ENCODE measurements at places on chromosomes 16 and 17.

DNA sequence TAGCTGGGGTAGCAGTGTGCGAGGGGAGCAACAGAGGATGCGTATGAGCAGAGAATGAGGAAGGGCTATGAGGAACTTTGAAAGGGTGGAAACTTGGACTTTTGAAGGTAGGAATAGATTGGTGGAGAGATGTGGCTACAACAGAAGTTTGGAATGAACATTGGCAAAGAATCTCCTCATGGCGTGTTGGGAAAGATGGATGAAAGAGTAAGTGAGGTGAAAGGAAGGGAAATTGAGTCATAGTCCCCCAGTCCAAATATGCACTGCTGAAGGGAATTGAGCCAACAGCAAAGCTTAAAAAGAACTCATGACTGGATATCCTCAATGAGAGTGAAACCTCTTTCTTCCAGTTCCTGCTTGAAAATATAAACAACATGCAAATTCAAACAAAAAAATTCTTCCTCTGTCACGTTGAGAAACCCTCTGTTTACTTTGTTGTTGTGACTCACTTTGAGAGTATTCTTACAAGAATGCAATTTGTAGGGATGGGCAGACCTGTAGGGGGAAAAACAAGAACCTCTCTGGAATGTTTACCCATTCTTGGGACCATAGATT, 313.2 kb upstream of the KCNJ16 start:
- no peak for DNase-seq

DNA sequence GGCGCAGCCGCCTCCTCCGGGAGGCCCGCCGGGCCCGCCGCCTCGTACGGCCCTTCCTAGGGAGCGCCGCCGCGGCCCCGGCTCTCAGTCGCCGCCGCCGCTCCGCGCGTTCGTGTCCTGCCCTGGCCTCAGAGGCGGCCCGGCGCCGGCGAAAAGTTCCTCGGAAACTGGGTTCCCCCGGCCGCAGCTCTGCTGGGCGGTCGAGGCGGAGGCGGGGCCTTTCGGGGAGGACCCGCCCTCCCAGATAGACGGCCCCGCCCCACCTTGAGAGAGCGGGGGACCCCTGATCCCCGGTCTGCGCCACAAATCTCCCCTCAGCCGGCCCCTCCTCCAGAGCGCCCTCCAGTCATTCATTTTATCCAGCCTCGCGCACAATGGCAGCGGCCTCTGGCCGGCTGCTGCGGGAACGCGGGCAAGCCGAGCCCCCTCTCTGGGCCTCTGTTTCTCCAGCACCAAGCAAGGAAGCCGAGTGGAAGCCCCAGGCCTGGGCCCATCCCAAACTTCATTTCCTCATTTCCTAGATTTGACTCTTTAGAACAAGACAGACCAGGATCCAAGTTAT, at the start of gene SREBF1:
Gene SREBF1 (minus strand): TSS at position 169 of the 562 bp plus-strand sequence. CDS start 169 bp downstream, outside the sequence.
- peak; percentile 74 for DNase-seq

GRCh38 chr16:31351942-31352325, 3.0 kb upstream of the ITGAX start:
- no peak for DNase-seq

- no peak for DNase-seq
Observed at GRCh38 chr17:29570521-29570920, 2.0 kb downstream of the TP53I13 start.

DNA sequence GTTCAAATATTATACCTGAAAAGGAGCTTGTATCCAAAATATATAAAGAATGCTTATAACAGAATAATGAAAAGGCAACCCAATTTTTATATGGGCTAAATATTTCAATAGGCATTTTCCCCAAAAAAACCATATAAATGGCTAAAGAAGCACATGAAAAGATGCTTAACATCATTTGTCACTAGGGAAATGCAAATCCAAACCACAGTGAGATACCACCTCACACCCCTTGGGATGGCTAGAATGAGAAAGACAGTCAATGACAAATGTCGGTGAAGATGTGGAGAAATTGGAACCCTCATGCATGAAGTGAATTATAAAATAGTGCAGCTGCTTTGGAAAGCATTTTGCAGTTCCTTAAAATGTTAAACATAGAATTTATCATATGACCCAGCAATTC, 3.1 kb downstream of the TNFRSF13B start:
- no peak for DNase-seq

DNA sequence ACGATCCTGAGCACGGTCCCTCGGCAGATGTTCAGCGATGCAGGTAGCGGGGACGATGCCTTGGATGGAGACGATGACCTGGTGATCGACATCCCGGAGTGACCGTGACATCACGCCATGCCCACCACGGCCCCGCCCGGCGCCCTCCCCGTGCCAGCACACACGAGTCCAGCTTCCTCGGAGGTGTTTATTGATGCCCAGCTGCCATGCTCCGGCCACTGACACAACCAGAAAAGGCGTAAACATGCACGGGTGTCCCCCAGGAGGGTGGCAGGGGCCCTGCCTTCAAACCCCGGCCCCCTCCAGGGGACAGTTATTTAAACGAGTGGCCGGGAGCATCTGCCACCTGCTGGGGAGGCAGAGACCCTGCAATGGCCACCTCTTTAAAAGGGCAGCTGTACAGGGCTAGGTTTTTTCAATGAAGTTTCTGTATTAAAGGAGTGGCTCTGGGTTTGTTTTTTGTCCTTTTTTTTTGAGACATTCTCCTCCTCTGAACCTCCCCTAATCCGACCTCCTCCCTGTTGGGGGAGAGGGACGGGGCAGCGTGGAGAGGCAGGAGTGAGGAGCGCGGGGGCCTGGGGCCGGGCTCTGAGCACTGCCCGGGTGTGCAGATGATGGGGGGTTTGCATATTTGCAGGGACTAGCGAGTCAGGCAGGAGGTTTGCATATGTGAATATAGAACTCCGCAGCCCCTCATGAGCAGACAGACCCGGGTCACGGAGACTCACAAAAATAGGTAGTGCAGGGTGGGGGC, 5.3 kb downstream of the DOC2A start:
- peak; percentile 44 for DNase-seq

- DNase-seq, result no peak
Observed at GRCh38 chr16:84199861-84200260, 8.9 kb downstream of the ADAD2 start.

DNA sequence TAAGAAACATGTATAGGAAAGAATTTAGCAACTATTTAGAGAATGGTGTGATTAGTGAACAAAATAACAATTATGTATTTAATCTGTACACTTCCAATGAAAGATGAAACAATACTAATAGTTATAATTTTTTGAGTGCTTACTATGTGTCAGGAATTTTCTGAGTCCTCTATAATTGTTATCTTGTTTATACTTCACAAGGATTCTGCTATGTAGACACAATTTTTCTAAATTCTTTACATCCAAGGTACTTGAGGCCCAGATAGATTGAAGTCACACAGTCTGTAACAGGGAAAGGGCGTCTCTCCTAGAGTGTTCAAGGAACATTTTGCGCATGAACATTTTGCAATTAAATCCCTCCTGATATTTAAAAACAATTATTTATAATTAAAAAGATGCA, 1.1 kb upstream of the KRTAP4-12 start:
- no peak for DNase-seq

DNA sequence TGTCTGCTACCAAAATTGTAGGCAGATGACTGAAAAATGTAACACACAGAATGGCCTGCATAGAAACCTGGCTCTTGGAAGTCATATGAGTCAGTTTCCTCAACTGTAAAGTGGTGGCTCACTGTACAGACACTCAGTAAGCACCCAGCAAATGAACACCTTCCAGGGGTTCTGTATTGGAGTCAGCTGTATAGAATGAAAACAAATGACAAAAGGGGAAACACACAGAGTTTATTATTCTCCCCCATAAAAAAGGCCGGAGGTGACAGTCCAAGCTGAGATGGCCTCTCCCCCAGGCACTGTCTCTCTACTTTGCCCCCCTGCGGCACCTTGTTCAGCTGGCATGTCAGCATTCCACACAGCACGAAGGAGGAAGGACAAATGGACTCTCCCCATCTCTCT, 6.2 kb upstream of the MEOX1 start:
- no peak for DNase-seq

DNA sequence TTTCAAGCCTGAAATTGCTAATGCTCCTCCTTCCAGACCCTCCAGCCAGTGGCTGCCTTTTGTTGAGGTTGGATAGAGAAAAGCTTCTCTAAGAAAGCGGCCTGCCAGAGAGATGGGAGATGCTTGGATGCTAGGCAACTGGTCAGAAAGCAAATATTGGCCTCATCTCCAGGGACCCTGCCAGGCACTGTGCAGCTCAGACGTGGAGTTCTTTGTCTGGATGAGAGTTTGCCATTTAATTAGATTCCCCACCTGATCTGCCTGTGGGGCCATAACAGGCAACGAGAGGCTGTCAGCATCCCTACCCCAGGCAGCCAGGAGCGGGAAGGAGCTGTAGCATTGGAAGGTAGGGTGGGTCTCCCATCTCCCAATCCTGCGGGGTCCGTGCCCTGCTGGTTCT, 52.7 kb downstream of the ASIC2 start:
- DNase-seq, result no peak

- DNase-seq, result no peak
Observed at GRCh38 chr17:28938552-28938951, 12.8 kb downstream of the PHF12 start.

DNA sequence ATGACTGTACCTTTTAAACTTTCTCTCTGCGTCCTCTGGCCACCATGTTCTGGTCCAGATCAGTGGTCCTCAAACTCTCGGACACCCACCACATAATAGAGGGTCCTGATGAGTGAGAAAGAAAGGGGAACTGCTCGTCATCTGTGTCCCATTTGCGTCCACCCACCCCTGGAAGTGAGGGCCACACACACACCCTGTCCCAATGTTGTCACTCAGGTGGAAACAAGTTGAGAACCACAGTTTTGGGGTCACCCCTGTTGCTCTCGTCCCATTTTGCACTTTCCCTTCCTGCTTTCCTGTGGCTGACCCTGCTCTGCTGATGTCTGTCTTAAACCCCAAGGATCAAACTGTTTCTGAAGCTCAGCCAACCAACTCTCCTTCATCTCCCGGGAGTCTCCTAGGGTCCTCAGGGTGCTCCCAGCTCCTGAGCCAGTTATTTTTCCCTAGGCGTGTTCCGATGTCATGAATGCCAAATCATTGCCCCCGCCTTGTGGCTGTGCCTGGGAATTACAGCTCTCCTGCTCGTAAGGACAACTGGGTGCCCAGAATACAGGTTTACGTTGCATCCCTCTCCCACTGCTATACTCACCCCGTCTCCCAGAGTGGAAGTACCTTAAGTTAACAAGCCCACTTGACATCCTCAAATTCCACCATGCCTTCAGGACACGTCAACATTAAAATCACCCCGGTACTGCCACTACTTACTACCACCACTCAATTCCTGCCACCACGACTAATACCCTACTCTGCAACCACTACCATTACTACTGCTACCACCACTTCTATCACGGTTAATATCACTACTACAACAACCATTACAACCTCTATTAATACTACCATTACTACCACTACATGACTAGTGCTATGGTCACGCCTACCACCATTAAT, 26.0 kb upstream of the HNF1B start:
- peak; percentile 47 for DNase-seq
